Stimulated activated CD8-positive, alpha-beta memory T cell treated with anti-CD3 and anti-CD28 coated beads, Interleukin-12 subunit alpha, Interleukin-12 subunit beta, amount 100 ng/mL, for 4 hours (primary cell): ENCODE measurements at places on chromosomes 6 and 20.

GRCh38 chr6:13362412-13362811 lies 34.1 kb upstream of the TBC1D7 start:
- DNase-seq, result no peak

DNA sequence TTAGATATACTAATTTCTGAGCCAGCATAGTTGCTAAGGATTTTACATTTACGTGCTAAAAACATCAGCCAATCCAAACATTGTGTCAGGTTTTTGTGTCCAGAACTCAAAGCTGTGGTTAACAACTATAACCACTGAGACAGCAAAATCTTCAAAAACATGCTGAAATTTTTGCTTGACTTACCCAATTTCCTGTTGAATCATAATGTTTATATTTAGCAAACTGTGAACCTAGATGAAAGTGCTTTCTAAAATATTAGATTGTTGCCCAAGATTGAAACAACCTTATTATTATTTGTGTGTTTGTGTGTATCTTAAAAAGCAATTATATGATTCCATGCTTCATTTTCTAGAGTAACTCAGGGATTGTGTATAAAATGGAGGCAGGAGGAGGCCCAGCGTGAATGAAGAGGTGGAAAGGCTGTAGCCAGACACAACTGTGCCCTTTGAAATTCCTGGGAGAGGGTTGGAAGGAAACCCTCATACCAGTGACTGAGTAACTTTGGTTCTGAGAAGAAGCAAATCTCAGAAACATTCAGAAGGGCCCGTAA lies 48.0 kb downstream of the ARMC2 start:
- DNase-seq, result no peak

- DNase-seq, result no peak
Measured at GRCh38 chr20:32762754-32763201, 593 bp downstream of the DNMT3B start.

GRCh38 chr6:140849456-140849855 lies 1283.3 kb upstream of the GJE1 start:
- no peak for DNase-seq

DNA sequence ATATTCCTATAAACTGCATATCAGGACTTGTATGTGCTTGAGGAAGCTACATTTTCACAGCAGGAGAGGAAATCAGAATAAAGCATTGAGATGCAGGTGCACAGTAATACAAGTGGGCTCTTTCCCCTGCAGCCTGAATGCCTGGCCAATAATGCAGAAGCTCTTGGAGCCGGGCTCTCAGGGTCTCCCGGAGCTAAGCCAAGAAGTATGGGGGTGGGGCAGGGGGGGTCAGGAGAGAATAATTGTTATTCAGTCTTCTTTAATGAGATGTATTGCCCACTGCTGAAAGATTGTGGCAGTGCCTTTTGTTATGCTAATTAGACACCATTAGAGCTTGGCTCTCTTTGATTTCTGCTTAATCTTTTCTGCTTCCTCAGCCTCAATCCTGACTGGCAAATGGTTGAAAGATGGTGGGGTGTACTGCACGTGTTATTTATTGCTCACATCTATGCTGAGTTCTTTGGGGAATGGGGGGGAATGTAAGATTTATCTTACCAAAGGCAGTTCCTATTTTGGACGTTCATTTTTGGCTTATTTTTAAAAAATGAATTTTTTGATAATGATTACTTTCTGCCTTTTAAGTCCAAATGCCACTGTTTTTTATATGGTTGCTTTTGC lies 407.6 kb upstream of the SOX4 start:
- no peak for DNase-seq
